Calu3 (cell line): ENCODE measurements at places on chromosomes 2 and 18.

GRCh38 chr2:224734949-224735348, 18.8 kb upstream of the CCDC195 start:
- DNase-seq, result no peak

GRCh38 chr18:23077493-23078256, 57.6 kb upstream of the CABLES1 start:
- peak; percentile 61 for DNase-seq

DNA sequence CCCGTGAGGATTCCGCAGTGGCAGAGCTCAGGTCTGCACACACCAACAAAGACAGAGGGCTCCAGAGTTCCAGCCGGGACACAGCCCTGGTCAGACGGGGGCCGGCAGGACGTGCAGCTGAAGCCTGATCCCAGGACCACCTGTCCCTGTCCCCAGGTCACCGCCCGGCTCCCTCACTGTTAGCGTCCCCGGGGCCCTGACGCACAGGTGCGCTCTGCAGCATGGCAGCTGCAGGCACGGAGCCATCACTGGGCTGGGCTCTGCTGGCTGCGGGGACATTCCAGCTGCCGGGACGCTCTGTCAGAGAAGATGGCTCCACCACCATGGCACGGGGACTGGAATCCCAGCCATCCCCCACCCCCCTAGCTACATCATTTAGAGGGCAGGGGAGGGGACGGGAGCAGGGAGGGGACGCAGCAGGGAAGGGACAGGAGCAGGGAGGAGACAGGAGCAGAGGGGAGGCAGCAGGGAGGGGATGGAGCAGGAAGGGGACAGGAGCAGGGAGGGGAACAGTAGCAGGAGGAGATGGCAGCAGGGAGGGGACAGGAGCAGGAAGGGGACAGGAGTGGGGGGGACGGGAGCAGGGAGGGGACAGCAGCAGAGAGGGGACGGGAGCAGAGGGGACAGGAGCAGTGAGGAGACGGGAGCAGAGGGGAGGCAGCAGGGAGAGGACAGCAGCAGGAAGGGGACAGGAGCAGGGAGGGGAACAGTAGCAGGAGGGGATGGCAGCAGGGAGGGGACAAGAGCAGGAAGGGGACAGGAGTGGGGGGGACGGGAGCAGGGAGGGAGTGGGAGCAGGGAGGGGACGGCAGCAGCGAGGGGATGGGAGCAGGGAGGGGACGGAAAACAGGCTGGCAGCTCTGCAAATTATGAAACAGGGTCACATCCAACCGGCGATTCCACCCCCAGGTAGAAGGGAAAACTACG, 39.8 kb downstream of the SLC66A2 start:
- no peak for DNase-seq

- DNase-seq, result no peak
Observed at GRCh38 chr18:79872527-79873444, 75.0 kb downstream of the KCNG2 start.

GRCh38 chr18:11809895-11810294, 41.3 kb upstream of the CHMP1B start:
- no peak for DNase-seq

- no peak for DNase-seq
Observed at GRCh38 chr2:1804351-1804771, 60.0 kb upstream of the PXDN start.

GRCh38 chr2:156947261-156947660, 310.2 kb upstream of the GALNT5 start:
- no peak for DNase-seq

- no peak for DNase-seq
Observed at GRCh38 chr2:18433872-18434271, 126.6 kb downstream of the RDH14 start.

GRCh38 chr2:22397847-22398246, 987.1 kb upstream of the KLHL29 start:
- DNase-seq, result no peak

DNA sequence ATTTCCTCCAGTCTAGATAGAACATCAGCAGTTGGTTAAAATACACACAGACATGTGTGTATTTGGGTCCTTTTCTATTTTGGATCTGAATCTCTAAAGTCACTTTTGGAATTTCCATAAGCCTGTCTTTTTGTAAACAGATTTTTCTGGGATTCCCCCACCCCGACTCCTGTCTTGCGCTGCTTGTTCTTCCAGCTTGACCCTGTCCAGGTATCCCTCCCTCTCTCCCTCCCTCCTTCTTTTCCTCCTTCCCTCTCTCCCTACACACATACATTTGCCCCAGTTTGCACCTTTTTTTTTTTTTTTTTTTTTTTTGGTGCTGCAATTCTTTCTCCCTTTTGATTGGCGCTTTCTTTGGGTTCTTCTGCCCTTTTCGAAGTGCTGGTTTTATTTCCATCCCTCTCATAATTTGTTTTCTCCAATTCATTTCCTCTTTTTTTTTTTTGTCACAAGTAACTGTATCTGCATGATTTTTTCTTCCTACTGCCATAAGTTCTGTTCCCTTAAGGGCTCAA, 114.8 kb upstream of the SERTAD2 start:
- no peak for DNase-seq

GRCh38 chr2:228945710-228946109, 325.4 kb downstream of the PID1 start:
- DNase-seq, result no peak

DNA sequence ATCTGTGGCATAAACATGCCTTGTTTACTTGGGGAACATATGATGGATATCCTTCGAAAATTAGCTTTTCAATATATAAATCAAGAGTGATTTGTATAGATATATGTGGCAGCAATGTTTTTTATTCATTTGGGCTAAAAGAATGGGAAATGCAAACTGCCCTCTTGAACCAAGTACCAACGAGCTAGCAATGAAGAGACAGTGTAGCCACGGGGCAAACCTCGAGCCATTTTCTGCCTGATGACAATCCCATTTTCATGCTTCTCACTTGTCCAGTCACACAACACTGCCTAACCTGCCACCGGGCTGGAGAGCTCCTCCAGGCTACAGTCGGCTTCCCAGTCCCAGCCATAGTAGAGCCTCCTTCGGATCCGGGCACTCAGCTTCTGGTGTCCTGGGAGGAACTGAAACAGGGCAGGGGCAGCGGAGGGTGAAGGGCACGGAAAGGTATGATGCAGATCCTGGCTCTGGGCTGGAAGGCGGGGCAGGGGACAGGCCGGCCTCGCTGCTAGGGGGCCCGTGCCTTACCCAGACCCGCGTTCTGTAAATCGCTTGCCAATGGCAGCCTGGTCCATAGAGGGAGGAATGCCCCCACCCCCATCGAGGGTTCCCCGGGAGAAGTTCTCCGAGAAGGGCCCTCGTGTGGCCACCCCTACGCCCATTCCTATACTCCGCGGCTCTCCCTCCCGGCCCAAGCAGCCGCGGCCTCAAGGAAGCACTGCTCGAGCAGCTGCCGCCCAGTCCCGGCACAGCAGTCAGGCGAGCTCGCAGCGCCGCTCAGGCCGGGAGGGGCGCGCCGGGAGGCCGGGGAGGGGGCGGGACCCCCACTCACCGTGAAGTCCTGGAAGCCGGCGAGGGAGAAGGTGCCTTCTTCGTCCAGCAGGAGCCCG, 552 bp downstream of the CNPPD1 start:
- DNase-seq, result peak; percentile 60

DNA sequence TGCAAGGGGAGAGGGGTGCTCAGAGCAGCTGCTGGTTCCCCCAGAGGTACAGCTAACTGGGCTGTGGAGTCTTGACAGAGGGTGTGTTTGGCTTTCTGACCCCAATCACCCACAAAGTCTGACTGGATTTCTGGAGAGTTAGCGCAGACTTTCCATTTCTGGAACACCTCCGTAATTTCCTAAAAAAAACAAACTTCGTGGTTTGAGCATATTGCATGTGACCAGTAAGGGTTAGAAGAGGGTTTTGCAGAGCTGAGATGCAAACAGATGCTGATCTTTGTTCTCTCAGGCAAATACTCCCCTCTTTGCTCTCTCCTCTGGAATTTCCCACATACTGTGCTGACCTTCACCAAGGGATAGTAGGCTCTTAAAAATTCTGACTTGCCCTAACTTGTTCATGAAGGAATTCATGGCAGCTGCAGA, 44.5 kb upstream of the TMEM247 start:
- DNase-seq, result no peak

DNA sequence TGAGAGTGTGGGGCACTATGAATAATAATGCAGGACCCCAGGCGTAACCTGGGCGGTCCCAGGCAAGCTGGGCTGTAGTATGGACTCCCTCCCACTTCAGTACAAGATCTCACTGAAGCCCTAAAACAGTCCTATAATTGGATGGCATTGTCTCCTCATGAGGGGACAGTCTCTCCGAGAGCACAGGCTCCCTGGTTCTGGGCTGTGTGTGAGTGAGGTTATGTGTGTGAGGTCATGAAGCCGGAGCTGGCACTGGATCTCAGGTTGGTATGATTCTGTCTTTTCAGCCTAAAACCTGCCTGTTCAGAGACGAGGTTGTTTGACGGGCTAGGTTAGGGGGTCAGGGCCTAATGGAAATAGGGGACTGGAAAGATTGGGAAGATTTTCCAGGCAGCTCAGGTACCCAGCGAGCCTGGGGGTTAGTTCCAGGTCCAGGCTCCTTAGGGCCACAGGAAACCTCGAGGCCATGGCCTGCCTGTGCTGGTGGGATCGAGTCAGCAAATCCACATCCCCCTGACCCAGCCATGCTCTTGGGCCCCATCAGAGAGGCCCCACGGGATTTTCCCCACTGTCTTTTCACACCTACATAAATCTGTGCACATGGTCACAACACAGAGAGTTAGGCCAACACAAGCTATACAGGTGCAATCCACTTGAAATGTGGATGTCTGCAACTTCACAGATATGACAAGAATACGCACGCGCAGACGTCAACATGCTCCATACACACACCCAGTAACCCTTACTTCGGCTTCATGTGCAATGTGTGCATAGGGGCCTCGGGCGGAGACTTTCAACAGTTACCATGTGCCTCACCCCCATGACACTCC, 94.8 kb downstream of the INHBB start:
- DNase-seq, result no peak

- no peak for DNase-seq
Observed at GRCh38 chr18:62044490-62045000, 142.3 kb downstream of the PIGN start.

DNA sequence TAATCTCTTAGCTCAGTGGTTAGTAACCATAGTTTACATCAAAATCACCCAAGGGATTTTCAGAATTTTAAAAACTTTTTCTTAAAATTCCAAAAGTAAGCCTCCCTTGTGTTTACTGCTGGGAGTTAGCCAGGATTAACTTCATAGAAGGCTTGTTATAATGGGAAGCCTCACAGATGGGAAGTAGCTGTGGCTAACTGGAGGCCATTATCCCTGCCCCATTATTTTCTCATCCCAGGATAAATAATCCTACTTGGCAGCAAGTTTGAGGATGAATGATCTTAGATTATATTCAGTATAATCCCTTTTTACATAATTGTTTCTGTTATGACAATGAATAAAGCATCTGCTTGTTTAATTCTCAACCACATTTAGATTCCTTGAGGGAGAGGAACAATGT, 25.5 kb downstream of the PLEK start:
- DNase-seq, result no peak

DNA sequence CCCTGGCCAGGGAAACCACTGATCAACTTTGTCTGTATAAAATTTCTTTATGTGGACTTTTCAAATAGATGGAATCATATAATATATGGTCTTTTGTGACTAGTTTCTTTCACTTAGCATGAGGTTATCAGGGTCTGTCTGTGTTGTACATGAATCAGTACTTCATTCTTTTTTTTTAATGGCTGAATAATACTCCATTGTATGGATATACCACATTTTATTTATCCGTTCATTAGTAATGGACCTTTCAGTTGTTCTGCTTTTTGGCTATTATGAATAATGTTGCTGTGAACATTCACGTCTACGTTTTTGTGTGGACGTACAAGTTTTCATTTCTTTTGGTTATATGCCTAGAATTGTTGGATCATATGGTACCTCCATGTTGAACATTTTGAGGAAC, 69.1 kb upstream of the GAREM2 start:
- DNase-seq, result no peak

DNA sequence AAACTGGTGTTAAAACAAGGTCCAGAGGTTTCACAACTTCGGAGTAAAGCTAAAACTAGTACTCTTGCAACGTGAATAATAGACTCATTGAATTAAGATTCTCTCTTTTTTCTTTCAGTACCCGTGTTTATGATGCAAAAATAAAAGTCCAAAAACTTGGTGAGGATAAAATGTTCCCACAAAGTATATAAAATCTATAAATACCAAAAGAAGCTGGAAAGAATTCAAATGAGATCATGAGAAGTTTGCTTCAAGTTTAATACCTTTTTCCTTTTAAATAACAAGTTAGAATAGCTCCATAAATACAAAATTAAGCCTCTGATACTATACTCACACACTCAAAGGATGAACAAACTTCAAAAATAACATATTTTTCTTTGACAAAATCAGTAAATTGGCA, 34.0 kb downstream of the METTL4 start:
- DNase-seq, result no peak

DNA sequence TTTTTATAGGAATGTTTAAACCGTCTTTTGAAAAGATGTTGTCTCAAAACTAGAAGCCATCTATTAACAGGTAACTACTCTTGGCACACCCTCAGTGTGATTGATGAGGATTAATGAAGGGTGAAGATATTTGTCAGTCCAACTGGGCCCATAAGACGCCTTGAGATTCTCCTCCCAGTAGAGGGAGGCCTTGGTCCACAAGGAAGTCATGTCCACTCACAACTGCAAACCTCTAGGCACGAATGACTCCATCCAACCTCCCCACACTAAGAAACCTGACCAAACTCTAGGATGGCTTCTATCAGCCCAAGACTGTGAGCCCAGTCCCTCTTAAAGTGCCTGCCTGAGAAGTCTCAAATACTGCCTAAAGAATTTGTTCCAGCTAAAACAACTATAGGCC, 19.2 kb upstream of the GRP start:
- DNase-seq, result no peak

GRCh38 chr2:170070778-170071177, 107.2 kb upstream of the MYO3B start:
- no peak for DNase-seq

DNA sequence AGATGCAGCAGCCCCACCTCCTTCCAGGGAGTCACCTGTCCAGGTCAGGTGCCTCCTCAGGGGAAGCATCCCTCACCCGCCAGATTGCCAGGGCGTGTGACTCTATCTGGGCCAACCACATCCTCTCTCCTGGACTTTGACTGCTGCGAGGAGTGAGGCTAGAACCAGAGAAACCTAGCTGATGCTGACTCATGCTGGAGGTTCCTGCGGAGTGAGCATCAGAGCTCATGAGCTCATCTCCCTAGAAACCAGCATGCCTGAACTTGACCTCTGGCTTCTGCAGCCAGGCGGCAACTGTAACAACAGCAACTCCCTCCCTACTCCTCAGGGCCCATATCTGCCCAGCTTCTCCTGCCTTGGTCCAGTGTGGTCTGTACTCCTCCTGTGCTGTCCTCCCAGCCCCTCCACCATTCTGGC, 28.3 kb upstream of the NT5DC4 start:
- peak; percentile 77 for DNase-seq

- DNase-seq, result no peak
Observed at GRCh38 chr2:135557530-135557929, 26.2 kb downstream of the R3HDM1 start.

- DNase-seq, result no peak
Observed at GRCh38 chr2:105405291-105405690, 6.4 kb upstream of the FHL2 start.

- DNase-seq, result no peak
Observed at GRCh38 chr2:29272311-29272710, 157.1 kb downstream of the CLIP4 start.

GRCh38 chr2:28424799-28425463, 32.3 kb downstream of the FOSL2 start:
- DNase-seq, result no peak
